ENCODE measurements at places on chromosomes 13 and 19. TPM values are rescaled to one million over a fixed set of nuclear protein-coding genes. Genes with fewer than 3 reads are reported as not detected.

The PCDH17 gene
- total RNA-seq = 5.5 TPM

The SIX5 gene
- 33.2 TPM for total RNA-seq

The RYR1 gene
- total RNA-seq = 1.2 TPM

The TBCB gene
- 76.8 TPM for total RNA-seq

The TUBA3C gene
- not detected for total RNA-seq

The PET100 gene
- total RNA-seq = 136 TPM

The EMC10 gene
- 98.5 TPM for total RNA-seq

The ATP8A2 gene
- total RNA-seq = 0.22 TPM

The CACNA1A gene
- total RNA-seq = 1.0 TPM

The PRR20E gene
- total RNA-seq = not detected

The CFAP97D2 gene
- total RNA-seq = not detected

The IL17D gene
- total RNA-seq = 2.5 TPM

The ZNF536 gene
- 6.5 TPM for total RNA-seq
